ENCODE measurements at places on chromosomes 5 and 9. TPM values are rescaled to one million over a fixed set of nuclear protein-coding genes. Genes with fewer than 3 reads are reported as not detected.

TRMT10B gene
- 9.3 TPM for polyA plus RNA-seq

MCIDAS gene
- 1.0 TPM for polyA plus RNA-seq

AK1 gene
- 73.2 TPM for polyA plus RNA-seq

ZNF367 gene
- polyA plus RNA-seq: 9.9 TPM

C5orf52 gene
- not detected for polyA plus RNA-seq

ISCA1 gene
- polyA plus RNA-seq: 20.0 TPM

- no peak for DNase-seq
Measured at GRCh38 chr5:31587546-31587945, 51.4 kb upstream of the PDZD2 start.

DNA sequence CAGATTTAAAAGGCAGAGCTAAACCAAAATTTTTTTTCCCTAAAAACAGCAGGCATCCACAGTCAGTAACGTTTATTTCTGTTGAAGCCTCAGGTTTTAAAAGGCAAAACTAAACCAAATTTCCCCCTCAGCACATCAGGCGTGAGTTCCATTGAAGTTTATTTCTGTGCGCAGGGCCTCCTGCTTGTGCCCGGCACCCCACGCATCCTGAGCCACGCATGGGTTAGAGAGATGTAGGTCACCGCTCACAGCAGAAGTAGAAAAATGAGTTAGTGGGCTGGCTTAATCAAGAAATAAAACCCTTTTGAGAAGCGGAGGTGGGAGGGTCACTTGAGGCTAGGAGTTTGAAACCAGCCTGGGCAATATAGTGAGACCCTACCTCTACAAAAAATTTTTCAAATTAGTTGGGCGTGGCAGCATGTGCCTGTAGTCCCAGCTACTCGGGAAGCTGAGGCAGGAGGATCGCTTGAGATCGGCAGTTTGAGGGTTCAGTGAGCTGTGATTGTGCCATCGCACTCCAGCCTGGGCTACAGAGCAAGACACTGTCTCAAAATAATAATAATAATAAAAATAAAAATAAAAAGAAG is 75.6 kb upstream of the SPIN1 start:
- no peak for DNase-seq

GRCh38 chr5:116455061-116455460 is 119.6 kb downstream of the SEMA6A start:
- no peak for DNase-seq

DNA sequence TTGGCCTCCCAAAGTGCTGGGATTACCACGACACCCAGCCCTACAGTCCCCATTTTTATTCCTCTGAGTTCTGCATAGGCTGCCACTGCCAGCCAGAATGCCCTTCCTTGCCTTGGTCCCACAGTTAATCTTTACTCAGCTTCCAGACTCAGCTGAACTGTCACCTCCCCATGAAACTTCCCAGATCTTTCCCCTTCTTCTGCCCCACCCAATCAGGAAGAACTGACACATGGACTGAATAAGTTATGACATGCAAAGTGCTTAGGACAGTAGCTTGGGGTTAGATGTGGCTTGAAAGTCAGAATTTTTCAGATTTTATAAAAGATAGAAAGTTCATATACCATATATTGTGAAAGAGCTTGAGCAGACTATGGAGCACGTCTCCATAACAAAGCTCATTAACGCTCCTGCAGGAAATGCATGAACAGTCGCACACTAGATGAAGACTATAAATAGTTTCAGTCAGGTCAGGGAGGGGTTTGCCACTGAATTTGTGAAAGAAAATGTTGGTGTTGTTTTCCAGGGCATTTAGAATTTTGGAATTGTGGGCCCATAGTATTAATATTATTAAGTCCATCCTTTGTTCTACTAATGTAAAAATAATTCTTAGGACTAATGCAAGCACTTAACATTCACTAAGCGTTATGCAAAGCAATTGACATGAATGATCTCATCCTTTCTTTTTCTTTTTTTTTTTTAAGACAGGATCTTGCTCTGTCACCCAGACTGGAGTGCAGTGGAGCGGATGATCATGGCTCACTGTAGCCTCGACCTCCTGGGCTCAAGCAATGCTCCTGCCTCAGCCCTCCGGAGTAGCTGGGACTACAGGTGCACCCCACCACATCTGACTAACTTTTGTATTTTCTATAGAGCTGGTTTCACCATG is 36.1 kb upstream of the DENND1A start:
- no peak for DNase-seq

DNA sequence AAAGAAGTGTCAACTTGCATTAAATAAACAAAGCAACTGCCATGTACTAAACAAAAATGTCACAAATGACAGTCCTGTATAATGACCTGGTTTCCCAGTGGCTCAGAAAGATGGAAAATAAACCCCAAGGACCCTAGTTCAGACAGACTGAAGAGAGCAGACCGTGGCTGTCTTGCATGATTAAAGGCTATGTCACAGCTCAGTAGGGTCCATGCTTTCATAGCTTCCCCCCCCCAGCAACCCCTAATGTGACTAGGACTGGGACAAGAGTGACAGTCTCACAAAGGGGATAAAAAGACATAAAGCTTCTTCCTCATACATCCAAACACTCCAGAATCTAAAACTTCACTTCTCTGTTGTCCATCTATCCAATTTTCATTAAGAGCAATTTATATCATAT is 113.6 kb downstream of the NR6A1 start:
- DNase-seq: no peak

GRCh38 chr5:41414598-41414997 is 95.8 kb downstream of the PLCXD3 start:
- DNase-seq: no peak

GRCh38 chr5:155905364-155905763 is 421.6 kb upstream of the SGCD start:
- DNase-seq: no peak

DNA sequence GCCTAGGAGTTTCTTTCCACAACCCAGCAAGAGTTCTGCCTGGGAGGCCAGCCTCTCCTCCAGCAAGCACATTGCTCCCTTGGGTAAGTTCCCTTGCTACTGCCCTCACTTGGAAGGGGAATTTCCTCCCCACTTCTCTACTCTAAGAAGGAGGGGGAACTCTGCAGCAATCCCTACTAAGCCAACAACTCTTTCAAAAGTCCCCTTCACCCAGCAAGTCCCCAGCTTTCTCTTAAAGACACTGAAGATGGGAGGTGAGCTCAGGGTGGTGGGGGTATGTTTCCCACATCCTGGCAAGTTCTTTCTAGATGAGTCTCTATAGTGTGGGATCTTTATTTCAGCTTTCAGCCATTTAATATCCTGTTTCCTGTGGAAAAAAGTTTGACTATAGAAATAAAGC is 49.0 kb downstream of the PDE8B start:
- no peak for DNase-seq

DNA sequence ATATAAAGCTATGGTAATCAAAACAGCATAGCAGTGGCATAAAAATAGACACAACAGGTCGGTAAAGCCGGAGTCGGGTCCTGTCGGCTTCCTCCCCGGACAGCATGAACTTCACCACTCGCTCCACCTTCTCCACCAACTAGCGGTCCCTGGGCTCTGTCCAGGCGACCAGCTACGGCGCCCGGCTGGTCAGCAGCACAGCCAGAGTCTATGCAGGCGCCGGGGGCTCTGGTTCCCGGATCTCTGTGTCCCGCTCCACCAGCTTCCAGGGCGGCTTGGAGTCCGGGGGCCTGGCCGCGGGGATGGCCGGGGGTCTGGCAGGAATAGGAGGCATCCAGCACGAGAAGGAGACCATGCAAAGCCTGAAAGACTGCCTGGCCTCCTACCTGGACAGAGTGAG is 124.0 kb downstream of the CSNK1G3 start:
- no peak for DNase-seq

DNA sequence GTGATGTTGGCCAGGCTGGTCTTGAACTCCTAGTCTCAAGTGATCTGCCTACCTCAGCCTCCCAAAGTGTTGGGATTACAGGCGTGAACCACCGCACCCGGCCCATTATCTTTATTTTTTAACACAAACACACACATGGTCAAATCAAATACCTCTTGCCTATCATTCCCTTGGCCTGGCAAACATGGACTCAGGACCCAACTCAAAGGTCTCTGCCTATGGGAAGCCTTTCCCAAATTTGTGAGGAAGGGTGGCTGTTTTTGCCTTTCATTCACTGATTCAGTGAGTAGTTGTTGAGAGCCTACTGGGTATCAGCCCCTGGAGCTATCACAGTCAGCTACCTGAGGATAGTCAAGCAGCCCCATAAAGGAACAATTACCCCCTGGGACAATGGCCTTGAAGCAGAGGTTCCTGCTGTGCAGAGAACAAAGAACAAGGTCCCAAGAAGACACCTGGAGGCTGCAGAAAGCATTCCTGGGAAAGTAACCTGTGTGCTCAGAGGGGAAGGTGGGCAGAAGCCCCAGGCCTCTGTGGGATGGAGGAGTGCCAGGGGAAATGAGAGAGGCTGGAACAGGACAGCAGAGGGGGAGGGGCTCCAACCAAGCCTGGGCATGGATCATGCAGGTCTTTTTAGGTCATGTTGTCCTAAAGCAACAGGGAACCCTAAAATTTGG is 126.4 kb downstream of the CRB2 start:
- DNase-seq: no peak

DNA sequence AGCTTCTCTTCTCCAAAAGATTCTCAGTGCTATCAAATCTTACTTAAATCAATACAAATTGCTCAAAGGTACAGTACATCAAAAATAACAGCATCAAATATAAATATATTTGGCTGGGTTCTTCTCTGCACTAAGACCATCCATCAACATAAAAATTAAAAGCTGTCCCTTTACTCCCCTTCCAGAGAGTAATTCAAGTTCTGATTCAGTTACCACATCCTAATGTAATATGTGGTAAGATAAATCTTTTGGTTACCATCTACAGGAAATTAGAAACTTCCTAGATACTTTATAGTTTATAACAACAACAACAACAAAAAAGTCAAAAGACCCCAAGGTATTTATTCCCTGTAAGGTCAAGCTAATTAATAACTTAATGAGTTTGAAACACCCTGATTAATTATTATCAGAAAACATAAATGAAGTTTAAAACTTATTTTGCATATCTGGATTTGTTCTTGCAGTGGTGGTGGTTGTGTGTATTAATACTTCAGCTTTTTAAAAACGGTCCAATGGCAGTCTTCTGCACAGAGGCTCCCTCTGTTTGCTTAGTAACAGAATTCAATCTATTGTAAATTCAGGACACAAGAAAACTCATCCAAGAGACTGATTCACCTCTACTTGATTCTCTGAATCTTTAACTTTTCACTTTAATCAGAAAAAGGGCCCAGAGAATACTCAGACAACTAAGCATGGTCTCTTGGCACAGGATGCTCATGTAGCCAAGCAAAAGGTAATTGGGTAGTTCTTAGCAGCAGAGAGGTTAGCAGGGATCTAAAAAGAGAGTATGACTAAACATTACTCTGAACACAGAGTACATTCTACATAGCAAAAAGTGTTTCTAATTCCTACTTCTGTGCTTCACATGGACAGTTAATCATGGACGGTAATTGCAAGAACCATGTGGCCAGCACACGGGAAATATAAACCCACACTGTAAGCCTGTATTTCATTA is 20.1 kb downstream of the DIAPH1 start:
- DNase-seq: no peak

DNA sequence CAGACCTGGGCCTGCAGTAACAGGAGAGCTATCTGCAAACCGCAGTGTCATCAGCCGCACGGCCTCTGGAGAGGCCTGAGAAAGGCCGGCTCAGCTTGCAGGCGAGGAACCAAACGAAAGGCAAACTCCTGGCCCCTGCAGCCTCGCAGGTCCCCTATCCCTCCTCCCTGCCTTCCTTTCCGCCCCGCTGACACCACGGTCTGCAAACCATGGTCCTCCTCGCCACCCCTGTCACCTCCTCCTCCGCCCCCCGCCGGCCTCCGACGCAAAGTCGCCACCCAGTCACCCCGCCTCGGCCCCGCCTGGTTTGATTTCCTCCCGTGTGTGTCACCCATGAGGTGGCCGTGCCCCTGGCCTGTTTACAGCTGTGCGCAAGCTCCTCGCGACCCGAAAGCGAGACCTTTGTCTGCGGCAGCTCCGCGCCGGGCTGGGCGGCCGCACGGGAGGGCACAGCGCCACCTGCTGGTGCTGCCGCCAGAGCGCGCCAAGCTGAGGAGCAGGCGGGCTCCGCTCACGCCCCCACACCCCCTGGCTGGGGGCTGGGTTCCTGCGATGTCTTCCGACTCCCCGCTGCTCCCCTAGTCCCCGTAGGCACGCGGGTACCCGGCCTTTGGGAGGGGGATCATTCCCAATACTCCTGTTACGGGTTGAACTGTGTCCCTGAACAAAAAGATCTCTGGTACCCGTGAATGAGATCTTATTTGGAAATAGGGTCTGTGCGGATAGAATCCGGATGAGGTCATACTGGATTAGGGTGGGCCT is 19.4 kb downstream of the GBGT1 start:
- DNase-seq: peak; percentile 83
